Gastrocnemius medialis (tissue), 4 donors: ENCODE measurements at places on chromosomes 5 and 9. TPM values are rescaled to one million over a fixed set of nuclear protein-coding genes. Genes with fewer than 3 reads are reported as not detected.

Gene NDUFB6
- 93.5 TPM for total RNA-seq

Gene BTNL9
- 14.6 TPM for total RNA-seq

Gene EPB41L4A
- total RNA-seq, result 2.8 TPM

Gene POLR1E
- 16.7 TPM for total RNA-seq

GRCh38 chr5:32777222-32777621 lies 66.1 kb downstream of the NPR3 start:
- H3K4me3 ChIP-seq, result no peak overlapping the region
- no peaks in the 10 kb centered on the region for H3K27me3 ChIP-seq
- no peaks in the 10 kb centered on the region for H3K36me3 ChIP-seq
- H3K27ac ChIP-seq, result no peak overlapping the region

GRCh38 chr9:19550009-19550408 lies 141.2 kb downstream of the ACER2 start:
- DNase-seq, result no peak
- no peak overlapping the region for H3K4me3 ChIP-seq
- H3K27ac ChIP-seq, result no peak overlapping the region
- no peaks in the 10 kb centered on the region for H3K36me3 ChIP-seq
- H3K27me3 ChIP-seq, result no peaks in the 10 kb centered on the region
- no peaks in the 10 kb centered on the region for H3K4me1 ChIP-seq

DNA sequence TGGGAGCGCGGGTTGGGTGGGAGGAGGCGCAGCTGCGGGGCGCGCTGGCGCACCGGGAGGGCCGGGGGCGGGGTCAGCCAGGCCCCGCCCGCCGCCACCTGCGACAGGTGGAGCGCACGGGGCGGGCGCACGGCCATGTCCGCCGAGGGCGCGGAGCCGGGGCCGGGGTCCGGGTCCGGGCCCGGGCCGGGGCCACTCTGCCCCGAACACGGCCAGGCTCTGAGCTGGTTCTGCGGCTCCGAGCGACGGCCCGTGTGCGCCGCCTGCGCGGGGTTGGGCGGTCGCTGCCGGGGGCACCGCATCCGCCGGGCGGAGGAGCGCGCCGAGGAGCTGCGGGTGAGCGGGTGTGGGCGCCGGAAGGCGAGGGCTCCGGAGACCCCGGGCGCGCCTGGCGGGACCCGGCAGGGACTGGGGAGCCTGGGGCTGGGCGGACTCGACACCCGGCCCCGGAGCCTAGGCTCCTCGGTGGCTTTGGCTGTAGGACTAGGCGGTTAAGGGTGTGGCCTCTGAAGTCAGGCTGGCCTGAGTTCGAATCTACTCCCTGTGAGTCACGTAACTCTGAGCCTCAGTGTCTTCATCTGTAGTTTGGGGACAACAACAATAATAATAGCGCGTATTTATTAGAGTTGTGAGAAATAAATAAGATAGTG lies at the start of gene BSPRY:
BSPRY (plus strand) TSS at position 97 of the 650 bp plus-strand sequence; CDS start at position 136, 39 bp downstream.
- H3K36me3 ChIP-seq, result no peaks in the 10 kb centered on the region
- H3K4me1 ChIP-seq, result peaks cover 7% of the 10 kb centered on the region
- H3K27me3 ChIP-seq, result peaks cover 21% of the 10 kb centered on the region
- H3K4me3 ChIP-seq, result peak within 1 kb of the TSS; percentile 35
- H3K27ac ChIP-seq, result no peak within 1 kb of the TSS

- no peak overlapping the region for H3K4me3 ChIP-seq
- H3K4me1 ChIP-seq, result no peaks in the 10 kb centered on the region
- DNase-seq, result no peak
- H3K27ac ChIP-seq, result no peak overlapping the region
- no peaks in the 10 kb centered on the region for H3K27me3 ChIP-seq
- peaks cover 69% of the 10 kb centered on the region for H3K36me3 ChIP-seq
Observed at GRCh38 chr9:132609184-132609583, 26.8 kb downstream of the BARHL1 start.

GRCh38 chr5:74865804-74866595 lies at the start of gene FAM169A:
Gene FAM169A (minus strand): TSS chr5:74866387. CDS start chr5:74841676, 24,711 bp downstream.
- H3K36me3 ChIP-seq, result no peaks in the 10 kb centered on the region
- no peak for DNase-seq

DNA sequence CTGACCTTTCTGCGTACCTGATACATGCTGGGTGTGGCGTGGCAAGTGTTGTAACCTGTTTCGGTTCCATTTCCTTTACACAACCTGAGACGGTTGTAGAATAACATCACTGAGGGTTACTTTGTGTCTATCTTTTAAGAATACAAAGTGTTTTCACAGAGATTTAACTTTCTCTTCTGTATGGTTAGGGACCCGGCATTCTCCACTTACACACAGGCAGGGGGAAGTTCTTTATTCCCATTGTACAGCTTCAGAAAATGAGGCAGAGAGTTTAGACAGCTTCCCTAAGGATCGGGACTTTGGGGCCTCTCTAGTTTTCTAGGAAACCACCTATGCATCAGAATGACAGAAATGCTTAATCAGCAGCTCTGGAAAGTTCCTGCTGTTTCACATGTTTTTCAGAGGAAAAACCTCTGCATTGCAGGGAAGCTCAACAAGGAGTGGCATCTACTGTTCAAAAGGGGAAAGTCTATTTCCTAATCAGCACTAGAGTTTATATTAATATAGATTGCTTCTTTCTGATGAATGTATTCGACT lies 41.3 kb downstream of the CAST start:
- no peaks in the 10 kb centered on the region for H3K27me3 ChIP-seq
- no peak for DNase-seq
- H3K4me1 ChIP-seq, result peaks cover 82% of the 10 kb centered on the region
- peak overlapping the region; percentile 87 for H3K4me3 ChIP-seq

GRCh38 chr9:74554751-74555419 lies 57.8 kb downstream of the RORB start:
- H3K27me3 ChIP-seq, result no peaks in the 10 kb centered on the region
- no peaks in the 10 kb centered on the region for H3K36me3 ChIP-seq
- no peak overlapping the region for H3K27ac ChIP-seq
- DNase-seq, result peak; percentile 11
- no peak overlapping the region for H3K4me3 ChIP-seq

- peak overlapping the region; percentile 89 for H3K27ac ChIP-seq
- DNase-seq, result no peak
- no peaks in the 10 kb centered on the region for H3K36me3 ChIP-seq
- H3K4me3 ChIP-seq, result peak overlapping the region; percentile 47
Observed at GRCh38 chr5:139131062-139131461, 67.1 kb downstream of the SIL1 start.

GRCh38 chr5:36680066-36680465 lies 73.7 kb downstream of the SLC1A3 start:
- DNase-seq, result peak; percentile 28
- no peak overlapping the region for H3K27ac ChIP-seq
- H3K4me1 ChIP-seq, result no peaks in the 10 kb centered on the region
- H3K27me3 ChIP-seq, result no peaks in the 10 kb centered on the region

- H3K4me1 ChIP-seq, result peaks cover 25% of the 10 kb centered on the region
- no peaks in the 10 kb centered on the region for H3K36me3 ChIP-seq
- no peaks in the 10 kb centered on the region for H3K27me3 ChIP-seq
- H3K27ac ChIP-seq, result peak overlapping the region; percentile 67
- peak overlapping the region; percentile 20 for H3K4me3 ChIP-seq
Observed at GRCh38 chr5:159021901-159022556, 77.7 kb downstream of the EBF1 start.

DNA sequence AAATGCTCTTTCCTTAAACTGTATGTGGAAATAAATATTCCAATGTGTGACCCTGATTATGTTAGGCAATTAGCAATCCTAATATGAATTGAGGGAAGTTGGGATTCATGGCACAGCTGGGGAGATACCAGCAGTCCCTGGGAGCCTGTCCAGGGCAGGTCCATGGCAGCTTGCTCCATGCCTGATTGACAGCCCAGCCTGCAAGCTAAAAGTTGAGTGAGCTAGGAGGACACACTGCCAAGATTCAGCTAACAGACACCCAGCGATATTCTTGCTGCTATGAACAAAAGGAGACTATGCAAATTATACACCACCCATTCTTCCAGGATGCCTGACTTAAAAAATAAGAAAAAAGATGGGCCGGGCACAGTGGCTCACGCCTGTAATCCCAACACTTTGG lies 6.2 kb downstream of the TGFBI start:
- DNase-seq, result peak; percentile 80
- H3K27me3 ChIP-seq, result peaks cover 4% of the 10 kb centered on the region
- H3K4me1 ChIP-seq, result peaks cover 45% of the 10 kb centered on the region
- no peaks in the 10 kb centered on the region for H3K36me3 ChIP-seq
- no peak overlapping the region for H3K4me3 ChIP-seq

DNA sequence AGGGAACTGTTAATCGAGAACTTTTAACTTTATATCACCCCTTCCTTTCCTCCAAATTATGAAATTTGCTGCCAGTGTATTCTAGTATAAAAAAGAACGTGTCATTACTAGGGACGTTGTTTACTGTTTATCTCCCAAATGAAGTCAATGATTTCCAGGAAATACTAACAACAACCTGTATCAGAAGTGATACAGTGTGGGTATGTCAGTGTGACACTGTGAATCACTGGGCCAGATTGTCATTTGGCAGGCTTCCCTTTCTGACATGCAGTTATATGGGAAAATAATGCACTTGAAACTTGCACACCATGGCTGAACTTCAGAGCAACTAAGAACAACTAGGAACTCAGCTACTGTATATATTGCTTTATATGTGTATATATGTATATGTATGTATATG lies 12.6 kb downstream of the ZNF462 start:
- H3K27me3 ChIP-seq, result no peaks in the 10 kb centered on the region
- peaks cover 92% of the 10 kb centered on the region for H3K4me1 ChIP-seq
- H3K4me3 ChIP-seq, result no peak overlapping the region
- H3K27ac ChIP-seq, result peak overlapping the region; percentile 88
- DNase-seq, result no peak

- H3K4me3 ChIP-seq, result no peak overlapping the region
- no peaks in the 10 kb centered on the region for H3K4me1 ChIP-seq
- no peak for DNase-seq
- no peak overlapping the region for H3K27ac ChIP-seq
- H3K27me3 ChIP-seq, result no peaks in the 10 kb centered on the region
Observed at GRCh38 chr9:16121601-16122286, 568.9 kb downstream of the CCDC171 start.

GRCh38 chr9:90803860-90804593 lies 2.4 kb downstream of the SYK start:
- no peak overlapping the region for H3K4me3 ChIP-seq
- no peaks in the 10 kb centered on the region for H3K36me3 ChIP-seq
- no peak for DNase-seq

- no peak for DNase-seq
- no peak overlapping the region for H3K27ac ChIP-seq
Observed at GRCh38 chr9:123812984-123813383, 116.9 kb downstream of the DENND1A start.
